Activated T-helper 1 cell treated with anti-CD3 and anti-CD28 coated beads, Interleukin-2, amount 50 U/mL, for 16 hours (primary cell): ENCODE measurements at places on chromosomes 13 and 19.
A peak's percentile ranks its signal among the peaks of the same experiment; 100 is the strongest.

DNA sequence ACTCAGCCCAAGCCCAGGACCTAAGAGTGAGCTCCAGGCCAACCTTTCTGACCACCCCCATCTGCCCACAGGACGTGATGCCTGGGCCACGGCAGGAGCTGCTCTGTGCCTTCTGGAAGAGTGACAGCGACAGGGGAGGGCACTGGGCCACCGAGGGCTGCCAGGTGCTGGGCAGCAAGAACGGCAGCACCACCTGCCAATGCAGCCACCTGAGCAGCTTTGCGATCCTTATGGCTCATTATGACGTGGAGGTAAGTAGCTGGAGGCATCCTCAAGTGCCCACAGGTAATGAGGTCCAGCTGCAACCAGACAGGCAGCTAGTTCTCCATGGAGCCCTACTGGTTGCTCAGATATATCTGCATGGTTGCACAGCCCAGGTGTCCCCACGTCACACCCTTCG is 14.8 kb downstream of the DDX39A start:
- DNase-seq: no peak

- DNase-seq: no peak
Measured at GRCh38 chr19:13507053-13507611, 853 bp upstream of the CACNA1A start.

DNA sequence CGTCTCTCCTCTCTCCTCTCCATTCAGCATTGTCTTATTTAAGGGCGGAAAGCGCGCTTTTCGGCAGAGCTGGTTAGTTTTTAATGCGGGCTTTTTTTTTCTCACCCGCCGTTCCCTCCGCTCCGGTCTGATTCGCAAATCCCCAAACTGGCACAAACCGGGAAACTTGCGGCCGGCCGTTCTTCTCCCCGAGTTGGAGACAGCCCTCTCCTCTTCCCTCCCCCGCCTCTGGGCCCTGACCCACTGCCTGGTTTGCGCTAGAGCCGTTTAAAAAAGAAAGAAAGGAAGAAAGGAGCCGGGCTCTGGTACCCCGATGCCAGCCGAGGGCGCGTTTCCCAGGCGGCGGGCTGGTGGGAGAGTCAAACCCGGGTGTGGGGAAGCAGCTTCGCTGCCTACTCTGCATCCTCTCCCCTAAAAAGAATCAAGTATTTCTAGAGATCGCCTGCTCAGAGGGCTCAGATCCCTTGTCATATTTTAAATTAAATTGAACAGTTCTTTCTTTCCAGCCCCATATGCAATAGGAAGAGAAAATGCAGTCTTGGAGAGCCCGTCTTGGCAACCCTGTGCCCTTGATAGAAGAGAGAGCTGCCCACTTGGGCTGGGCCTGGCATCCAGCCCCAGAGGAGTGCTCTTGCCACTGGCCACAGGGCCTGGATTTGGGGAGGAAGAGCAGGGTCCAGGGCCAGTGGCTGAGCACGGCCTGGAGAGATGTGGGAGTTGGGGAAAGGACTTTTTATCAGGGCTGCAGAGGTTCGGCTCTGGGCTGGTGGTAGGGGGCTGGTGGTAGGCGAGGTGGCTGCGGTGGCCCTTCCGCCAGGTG is 19.0 kb downstream of the NFIX start:
- no peak for DNase-seq

DNA sequence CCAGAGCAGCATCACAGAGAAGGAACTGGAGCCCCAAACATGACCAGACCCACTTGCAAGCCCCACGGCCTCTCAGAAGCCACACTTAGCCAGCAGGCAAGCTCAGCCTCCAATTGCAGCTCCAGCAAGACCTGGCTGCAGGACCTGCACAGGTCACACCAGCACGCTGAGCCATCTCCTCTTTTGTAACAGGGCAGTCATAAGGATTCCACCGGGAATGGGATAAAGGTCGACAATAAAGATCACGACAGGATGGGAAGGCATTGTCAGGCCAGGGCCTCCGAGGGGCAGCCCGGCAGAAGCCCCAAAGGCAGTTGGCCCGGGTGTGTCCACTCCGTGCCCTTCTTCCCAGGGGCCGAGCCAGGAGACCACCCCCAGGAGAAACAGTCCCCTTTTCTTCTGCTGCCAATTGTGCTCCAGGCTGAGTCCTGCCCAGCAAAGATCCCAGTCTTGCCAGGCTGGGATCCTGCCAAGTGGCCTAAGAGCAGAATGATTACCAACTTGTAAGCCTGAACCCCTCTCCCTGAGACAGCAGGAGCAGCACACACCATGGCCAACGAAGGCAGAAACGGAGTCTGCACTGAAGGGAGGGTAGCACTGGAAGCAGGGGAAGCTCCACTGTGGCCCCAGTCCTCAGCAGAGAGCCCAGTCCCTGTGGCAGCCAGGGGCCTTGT is 12.5 kb downstream of the PEPD start:
- DNase-seq: no peak

DNA sequence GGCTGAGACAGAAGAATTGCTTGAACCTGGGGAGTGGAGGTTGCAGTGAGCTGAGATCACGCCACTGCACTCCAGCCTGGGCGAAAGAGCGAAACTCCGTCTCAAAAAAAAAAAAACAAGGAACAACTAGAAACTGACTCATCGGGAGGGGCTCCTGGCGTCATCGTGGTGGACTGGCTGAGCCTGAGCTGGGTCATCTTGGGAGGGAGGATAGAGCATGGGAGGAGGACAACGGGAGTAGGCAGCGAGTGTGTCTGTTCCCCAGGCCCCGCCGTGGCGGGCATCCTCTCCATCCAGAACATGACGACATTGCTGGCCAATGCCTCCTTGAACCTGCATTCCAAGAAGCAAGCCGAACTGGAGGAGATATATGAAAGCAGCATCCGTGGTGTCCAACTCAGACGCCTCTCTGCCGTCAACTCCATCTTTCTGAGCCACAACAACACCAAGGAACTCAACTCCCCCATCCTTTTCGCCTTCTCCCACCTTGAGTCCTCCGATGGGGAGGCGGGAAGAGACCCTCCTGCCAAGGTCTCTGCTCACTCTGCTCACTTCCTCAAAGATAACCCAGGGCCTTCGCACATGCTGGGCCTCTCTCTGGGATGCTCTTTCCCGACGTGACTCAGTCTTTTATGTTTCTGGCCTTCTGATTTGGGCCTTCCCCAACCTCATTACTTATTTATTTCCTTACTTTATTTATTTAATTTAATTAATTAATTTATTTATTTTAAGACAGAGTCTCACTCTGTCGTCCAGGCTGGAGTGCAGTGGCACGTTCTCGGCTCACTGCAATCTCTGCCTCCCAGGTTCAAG is 16.6 kb downstream of the DDX39A start:
- DNase-seq: no peak

DNA sequence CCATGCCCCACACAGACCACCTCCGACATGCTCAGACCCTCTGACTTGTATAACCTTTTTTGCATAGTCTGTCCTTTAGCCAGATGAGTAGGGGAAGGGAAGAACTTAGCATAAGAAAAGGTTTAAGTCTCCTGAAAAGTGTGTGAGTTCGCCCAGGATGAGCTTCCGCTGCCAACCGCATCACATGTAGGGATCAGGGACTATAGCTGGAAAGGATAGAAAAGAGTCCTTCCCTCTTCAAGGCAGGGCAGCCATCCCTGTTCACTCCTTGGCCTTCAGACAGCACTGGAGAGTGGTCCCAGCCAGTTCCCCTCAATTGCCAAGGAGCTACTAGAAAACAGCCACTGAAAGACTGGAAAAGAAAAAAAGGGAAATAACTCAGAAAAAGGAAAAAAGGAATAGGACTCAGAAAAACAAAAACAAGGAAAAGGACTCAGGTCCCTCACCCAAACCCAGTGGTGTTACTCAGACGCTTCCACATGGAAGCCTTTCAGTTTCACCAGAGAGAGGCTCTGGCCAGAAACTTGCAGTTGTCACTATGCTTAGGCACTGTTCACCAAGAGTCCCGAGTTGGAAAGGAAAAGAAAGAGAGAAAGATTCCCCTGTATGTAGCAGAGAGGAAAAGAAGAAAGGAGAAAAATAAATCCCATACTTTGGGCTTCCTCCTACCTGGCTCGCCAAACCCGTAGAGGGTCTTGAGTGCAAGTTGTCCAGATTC is 5.6 kb upstream of the TM9SF2 start:
- no peak for DNase-seq

DNA sequence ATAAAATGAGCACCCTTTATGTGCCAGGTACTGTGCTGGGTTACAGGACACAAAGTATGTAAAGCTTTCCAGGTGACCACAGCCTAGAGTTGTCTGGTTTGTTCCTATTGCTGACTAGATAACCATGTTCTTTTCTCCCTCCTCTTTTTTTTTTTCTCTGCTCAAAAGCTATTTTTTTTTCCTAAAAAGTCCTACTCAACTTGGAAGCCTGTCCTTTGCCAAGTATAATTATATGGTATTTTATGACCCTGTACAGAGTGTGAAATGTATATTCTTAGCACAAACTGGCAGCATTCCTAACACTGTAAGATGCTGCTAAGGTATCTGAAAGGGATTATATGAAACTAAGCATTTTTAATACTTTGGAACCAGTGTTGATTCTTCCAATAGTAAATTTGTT is 171.0 kb downstream of the GPC6 start:
- no peak for DNase-seq

GRCh38 chr13:28753208-28753892 is 34.6 kb upstream of the SLC46A3 start:
- DNase-seq: no peak

DNA sequence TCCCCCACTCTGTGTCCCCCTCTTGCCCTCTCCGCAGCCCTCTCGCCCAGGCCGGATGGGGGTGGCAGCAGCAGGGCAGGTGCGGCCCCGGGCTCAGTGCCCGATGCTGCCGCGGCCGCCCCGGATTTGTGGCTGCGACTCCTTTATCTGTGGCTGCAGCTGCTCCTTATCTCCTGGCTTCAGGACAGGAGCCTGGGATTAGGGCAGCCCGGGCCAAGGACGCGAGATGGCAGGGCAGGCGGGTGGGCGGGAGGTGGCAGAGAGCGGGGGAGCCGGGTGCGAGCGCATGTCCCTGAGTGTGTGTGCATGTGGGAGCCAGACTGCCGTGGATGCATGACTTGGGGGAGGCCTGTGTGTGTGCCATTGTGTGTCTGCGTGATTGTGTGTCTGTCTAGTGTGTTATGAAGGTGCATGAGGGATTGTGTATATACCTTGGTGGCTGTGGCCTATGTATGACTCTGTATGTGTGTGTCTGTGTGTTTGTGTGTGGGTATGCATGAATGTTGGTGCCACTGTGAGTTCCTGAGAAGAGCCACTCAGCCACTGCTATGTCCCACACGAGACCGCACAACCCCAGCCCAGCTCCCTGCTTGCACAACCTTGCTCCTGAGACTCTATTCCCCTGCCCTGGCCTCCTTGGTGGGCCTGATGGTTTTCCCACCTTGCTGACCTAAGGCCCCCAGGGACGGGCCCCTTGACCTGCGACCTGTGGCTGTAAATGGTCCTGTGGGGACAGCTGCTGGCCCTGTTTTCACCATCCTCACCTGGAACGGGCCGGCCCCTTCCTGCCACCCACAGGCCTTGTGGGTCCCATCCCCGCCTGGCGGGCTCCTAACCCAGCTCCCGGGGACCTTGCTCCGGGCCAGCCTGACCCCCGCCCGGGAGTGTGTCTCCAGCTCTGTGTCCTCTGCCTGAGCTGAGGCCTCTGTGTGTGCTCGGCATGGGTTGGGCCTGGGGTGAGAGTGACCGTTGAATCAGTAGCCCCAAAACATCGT is 5.3 kb upstream of the NRTN start:
- DNase-seq: no peak

GRCh38 chr19:41352609-41353465 is 885 bp downstream of the TGFB1 start:
- peak; percentile 53 for DNase-seq

GRCh38 chr19:47730521-47730889 is 14.8 kb upstream of the NOP53 start:
- DNase-seq: no peak

- no peak for DNase-seq
Measured at GRCh38 chr13:43170506-43170905, 147.1 kb downstream of the DNAJC15 start.

- no peak for DNase-seq
Measured at GRCh38 chr19:17112700-17113099, 37.1 kb downstream of the MYO9B start.

- DNase-seq: no peak
Measured at GRCh38 chr13:79194727-79195126, 211.3 kb downstream of the RBM26 start.

GRCh38 chr13:38283346-38283745 is 66.3 kb upstream of the UFM1 start:
- DNase-seq: no peak

DNA sequence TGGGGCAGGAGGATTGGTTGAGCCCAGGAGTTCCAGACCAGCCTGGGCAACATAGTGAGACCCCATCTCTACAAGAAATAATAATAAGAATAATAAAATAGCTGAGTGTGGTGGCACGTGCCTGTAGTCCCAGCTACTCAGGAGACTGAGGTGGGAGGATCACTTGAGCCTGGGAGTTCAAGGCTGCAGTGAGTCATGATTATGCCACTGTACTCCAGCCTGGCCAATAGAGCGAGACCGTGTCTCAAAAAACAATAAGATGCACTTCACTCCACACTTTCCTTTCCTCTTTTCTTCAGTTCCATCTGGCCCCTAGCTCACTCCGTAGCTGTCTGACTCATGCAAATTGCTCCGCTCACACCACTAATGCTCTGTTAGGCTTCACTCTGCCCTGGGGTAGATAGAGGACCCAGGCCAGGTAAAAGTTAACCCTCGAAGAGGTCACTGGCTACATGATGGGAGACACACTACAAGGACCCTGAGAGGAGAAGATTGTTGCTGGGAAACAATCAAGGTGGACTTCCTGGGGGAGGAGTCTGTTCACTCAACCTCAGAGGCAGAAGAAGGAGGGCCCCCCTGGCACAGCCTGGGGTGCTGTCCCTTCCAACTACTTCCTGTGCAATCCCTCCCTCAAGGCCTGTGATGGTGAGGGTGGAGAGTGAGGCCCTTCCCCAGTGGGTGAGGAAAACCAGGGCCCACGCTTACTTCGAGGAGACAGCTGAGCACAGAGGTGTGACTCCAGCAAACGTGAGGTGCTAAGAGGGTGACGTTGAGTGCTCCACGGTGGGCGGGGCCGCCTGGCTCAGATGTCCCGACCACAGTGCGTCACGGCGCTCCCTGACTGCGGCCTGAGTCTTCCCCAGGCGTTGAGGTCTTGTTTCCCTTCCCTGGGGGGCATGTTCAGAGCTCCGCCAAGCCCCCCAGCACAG is 8.8 kb upstream of the TNFSF9 start:
- peak; percentile 21 for DNase-seq

- no peak for DNase-seq
Measured at GRCh38 chr13:37701306-37701705, 102.7 kb upstream of the POSTN start.

DNA sequence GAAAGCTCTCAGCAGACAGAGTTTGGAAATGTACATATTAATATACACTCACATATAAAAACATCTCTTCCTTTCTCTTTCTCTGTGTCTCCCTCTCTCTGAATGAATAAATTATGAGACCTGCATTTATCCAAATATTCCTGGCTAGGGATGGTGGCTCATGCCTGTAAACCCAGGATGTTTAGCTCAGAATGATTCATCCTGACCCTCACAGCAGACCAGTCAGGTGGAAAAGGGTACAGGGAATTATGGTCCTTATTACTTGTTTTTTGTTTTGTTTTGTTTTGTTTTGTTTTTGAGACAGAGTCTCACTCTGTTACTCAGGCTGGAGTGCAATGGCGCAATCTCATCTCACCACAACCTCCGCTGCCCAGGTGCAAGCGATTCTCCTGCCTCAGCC is 71.1 kb downstream of the ZNF429 start:
- no peak for DNase-seq
